ENCODE measurements at places on chromosomes 7 and 10.

DNA sequence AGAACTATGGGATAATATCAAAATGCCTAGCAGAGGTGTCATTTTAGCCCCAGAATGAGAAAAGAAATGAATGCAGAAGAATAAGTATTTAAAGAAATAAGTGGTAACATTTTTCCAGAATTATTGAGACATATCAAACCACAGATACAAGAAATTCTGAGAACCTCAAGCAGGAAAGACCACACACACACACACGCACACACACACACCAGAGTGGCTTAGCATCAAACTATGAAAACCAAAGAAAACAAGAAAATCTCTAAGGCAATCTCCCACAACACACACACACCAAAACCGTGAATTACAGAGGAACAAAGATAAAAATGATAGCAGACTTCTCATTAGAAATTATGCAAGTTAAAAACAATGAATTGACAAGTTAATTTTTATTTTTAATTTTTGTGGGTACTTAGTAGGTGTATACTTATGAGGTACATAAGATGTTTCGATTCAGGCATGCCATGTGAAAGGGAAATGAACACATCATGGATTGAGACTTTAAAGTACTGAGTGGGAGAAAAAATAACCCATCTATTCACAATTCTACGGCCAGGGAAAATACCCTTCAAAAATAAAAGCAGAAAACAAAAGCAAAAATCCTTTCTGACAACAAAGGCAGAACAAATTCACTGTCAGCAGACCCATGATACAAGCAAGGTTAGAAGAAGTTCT lies 14.6 kb downstream of the PPIF start:
- DNase-seq: no peak

DNA sequence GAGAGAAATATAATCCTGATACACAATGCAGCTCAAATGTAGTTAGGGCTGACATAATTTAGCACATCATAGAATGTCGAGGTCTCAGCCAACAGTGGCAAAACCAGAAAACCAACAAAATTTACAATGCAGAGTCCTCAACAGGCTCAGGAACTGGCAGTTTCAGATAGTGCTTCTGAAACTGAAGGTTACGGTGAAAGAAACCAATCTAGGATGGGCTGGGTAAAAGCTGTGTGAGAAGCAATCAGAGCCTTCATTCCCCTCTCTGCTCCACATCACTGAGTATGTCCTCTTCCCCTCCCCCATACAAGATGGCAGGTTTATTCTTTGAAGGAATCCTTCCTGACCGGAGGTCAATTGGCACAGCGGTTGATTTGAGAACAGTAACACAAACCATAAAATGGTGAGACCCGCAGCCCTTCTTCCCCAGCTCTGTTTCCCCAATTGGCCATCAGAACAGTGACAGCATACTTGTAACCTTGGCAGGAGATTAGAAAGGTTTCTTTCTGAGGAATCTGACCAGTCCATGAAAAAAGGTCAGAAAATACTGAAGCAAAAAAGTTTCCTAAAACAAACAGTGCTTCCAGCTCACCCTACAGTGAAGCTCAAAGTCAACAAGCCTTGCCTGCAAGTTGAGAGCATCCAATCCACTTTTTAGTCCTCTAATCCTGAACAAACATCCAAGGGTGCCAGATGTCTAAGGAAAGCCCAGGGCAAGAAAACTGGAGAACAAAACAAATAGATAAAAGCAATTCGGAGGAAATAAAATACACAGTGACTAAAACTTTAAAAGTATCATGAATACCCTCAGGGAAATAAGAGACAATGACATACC lies 53.9 kb upstream of the IL6 start:
- no peak for DNase-seq

DNA sequence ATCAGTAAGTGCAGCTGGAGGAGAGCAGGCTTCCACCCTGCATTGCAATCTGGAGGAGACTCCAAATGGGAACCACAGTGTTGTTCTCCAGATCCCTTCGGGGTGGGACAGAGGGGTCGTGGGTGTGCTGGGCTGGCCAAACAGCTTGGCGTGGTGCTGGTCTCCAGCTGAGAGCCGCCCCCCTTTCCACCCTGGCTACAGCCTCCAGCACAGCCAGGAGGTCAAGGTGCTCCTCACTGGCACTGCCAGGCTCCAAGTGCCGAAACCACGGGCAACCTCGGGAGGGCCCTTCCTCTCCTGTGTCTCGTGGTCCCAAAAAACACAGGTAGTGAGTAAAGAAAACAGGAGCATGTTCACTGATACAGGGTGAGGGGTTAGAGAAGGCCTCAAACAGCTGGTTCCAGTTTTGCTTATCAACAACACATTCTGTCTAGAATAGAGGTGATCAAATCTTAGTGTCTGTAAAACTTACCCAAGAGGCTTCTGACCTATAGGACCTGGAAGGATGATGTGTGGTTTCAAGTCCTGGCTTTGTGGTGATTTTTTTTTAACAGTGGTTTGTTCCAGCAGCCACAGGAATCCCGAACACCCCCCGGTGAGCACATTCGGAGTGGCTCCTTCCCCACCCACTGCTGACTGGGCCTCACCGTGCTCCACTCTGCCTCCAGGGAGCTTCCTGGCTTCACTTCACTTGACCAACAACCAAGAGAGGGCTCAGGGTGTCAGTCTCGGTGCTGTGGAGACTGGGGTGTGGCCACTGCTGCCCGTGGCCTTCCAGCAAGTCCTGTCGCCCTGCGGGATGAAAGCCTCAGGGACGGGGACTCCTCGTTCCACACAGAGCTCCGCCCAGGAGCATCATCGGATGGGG lies 31.2 kb upstream of the EN2 start:
- DNase-seq: no peak

- DNase-seq: no peak
Measured at GRCh38 chr10:70513848-70514309, 35.3 kb downstream of the PALD1 start.

DNA sequence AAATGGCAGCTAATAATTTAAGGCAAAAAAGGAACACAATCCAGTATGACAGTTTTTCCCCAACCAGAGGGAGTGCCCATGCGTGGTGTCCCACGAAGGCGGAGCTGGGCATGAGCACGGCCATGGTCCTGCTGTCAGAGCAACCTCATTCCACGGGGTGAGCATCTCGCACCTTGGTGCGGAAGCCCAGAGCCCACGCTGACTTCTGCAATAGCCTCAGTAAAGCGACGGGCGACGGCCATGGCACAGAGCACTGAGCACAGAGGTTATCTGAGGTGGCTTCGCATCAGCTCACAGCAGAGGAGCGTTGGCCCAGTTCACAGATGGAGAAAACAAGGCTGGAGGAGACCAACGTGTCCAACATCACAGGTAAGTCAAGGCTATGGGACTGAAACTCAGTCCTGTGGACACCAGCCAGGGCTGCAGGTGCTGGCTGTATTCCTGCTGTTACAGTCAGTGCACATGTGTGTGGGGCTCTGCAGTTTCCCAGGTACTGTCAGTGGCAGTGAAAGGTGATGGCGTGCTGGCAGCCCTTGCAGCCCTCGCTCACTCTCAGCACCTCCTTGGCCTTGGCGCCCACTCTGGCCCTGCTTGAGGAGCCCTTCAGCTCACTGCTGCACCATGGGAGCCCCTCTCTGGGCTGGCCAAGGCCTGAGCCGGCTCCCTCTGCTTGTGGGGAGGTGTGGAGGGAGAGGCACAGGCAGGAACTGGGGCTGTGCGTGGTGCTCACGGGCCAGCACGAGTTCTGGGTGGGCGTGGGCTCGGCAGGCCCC lies 525.6 kb downstream of the PTPRN2 start:
- DNase-seq: no peak

DNA sequence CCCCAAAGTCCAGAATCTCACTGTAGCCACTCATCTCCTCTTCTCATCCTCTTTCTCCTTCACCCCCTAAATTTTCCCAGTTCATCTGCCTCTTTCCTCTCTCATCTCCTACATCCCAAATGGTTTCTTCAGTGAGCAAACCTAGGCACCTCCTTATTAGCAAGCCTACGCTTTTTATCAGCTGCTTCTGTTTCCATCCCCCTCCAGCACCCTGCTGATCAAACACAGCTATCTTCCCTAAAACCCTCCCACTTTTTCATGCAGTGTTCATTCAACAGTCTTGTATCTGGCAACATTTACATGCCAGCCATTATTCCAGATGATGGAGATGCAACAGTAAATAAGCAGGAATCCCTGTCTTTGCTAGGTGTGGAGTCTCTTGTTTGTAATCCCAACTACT lies 3.3 kb upstream of the ABRAXAS2 start:
- no peak for DNase-seq

DNA sequence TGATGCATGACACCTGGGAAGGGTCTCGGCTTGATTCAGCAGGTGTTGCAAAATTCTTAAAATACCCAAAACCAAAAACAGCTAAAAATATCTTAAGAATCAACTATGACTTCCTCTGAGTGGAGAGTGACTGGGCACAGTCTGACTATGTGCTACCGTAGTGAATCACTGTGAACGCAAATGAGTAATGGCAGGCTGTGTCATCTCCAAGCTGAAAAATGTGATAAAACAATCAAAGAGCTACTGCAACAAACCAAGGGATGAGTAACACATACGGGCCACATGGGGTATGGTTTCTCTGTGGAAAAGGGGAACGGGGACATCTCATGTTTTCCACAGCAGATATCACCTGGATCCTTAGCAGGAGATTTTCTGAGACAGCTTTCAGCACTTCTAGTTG lies 127.5 kb downstream of the ABCA13 start:
- no peak for DNase-seq

DNA sequence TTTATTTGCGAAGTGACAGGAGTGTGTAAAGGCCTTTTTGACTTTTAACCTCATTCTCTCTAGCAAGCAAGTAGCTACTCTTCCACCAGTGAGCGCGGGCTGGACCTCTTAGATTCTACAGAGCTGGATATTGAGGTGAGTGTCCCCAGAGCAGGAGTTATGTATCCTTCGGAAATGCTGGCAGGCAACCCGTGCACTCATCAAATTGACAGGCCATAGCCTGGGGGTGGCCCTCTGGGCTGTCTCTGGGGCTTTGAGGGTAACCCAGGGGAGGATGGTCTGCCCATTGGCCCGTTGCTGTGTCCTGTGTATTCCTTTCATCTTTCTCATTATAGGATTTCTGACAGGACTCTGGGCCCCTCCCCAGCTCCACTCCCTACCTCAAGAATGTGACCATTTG lies 6.1 kb upstream of the PVRIG start:
- DNase-seq: no peak

GRCh38 chr10:87656431-87657072 lies 3.1 kb upstream of the PAPSS2 start:
- DNase-seq: no peak

- DNase-seq: no peak
Measured at GRCh38 chr7:105890290-105890997, 14.0 kb upstream of the ATXN7L1 start.

GRCh38 chr10:104941662-104942061 lies 300.6 kb downstream of the SORCS3 start:
- DNase-seq: no peak

DNA sequence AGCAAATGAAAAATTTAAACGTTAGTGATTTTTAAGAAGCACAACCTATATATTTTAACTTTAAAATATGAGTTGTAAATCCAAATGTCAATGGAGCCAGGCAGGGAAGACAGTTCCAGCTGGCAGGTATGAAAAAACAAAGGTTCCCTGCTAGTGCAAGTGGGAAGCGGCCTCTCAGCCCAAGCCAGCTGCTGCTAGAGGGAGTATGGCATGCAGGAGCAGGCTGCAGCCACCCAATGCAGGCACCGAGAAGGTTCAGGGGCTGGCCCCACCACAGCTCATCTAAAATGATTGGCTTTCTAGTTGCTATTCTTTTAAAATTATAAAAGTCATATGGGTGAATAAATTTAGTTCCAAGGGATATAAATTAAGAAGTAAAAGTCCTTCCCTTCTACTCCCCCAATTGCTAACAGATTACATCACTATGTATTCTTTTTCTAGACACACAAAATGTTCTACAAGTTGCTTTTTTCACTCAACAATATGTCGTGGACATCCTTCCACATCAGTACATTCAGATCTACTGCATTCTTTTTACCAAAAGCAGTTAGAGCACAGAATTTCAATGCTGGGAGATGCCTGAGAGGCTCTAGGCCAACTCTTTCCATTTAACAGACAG lies 69.3 kb downstream of the SGMS1 start:
- DNase-seq: no peak

GRCh38 chr10:131019696-131020095 lies 291.8 kb downstream of the TCERG1L start:
- no peak for DNase-seq
